ENCODE measurements at places on chromosomes 3 and 15.

DNA sequence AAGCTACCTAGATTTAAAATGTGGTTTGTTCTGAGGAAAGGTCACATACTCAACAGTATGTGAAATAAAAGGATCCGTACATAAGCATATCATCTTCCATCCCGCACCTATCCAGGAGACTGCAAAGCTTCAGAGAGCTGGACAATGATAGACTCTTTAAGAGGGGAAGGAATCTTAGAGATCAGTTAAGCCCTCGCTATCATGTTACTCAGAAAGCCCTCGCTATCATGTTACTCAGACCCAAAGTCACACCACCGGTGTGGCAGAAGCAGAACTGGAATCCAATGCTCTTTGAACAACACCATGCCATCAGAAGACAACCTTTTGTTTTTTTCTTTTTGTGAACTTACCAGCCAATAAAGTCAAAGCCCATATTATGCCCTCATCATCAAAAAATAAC lies 5.8 kb downstream of the ANO10 start:
- no peak for DNase-seq

DNA sequence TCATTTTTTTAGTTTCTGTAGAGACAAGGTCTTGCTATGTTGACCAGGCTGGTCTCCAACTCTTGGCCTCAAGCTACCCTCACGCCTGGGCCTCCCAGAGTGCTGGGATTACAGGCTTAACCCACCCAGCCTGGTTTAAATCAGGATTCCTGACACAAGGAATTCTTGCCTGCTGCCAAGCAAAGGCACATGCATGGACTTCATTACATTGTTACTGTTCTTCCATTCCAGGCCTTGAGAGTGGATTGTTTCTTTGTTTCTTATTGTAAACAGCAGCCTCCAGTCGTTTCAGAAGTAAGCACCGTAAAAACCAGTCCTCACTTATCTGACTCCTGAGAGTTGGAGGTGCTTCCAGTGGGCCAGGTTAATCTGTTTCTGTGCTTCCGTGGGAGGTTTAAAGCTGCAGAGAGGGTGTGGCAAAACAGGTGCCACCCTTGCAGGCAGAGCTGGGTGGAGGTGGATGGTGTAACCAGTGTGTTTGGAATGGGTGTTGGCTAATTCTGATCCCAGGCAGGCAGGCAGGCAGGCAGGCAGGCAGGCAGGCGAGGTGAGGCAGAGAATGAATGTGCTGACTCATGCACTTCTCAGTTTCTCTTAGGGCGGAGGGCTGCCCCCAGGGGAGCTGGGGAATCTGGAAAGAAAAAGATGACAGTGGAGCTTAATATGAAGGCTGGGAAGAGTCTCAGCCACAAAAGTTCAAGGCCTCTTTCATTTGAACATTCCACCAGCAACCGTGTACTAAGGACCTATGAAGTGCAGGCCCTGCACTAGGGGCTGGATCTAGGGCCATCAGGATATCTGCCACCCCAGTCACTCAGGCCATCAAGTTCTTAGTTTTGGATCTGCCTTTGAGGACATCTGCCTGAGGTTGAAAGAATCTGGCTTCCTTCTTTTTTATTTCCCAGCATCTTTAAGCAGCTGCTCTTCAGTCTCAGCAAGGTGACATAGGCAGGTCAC lies 37.0 kb upstream of the CDCP1 start:
- no peak for DNase-seq

DNA sequence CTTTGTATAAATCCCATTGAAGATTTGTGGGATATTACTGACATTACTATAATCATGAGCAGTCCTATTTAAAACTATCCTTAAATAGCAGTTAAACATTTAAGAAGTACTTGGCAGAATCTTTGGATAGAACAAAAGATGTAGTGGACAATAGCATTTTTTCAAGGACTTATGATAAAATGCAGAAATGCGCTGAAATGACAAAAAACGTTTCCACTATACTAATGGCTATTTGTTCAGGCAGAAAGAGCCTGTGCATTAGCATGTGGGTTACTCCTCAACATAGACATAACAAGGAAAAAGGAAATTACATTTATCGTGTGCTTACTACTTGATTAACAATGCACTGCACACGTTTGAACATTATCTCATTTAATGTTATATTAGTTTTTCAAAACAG lies 80.7 kb downstream of the GADL1 start:
- DNase-seq, result no peak

DNA sequence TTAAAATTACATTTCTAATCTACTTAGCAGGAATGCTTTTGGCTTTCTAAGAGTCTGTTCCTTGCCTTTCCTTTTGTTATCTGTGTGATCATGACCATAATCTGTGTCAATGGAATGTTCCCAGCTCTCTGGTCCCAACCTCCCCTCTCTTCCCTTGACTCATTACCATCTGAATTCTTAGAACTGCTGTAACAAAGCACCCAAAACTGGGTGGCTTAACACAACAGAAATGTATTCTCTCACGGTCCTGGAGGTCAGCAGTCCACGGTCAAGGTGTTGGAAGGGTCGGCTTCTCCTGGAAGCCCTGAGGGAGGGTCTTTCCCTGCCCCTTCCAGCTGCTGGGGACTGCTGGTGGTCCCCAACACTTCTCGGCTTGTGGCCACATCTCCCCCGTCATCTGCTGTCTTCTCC lies 81.1 kb downstream of the LRRK1 start:
- DNase-seq, result no peak

- DNase-seq, result peak; percentile 96
Measured at GRCh38 chr15:90412356-90413194, 24.5 kb downstream of the IQGAP1 start.

DNA sequence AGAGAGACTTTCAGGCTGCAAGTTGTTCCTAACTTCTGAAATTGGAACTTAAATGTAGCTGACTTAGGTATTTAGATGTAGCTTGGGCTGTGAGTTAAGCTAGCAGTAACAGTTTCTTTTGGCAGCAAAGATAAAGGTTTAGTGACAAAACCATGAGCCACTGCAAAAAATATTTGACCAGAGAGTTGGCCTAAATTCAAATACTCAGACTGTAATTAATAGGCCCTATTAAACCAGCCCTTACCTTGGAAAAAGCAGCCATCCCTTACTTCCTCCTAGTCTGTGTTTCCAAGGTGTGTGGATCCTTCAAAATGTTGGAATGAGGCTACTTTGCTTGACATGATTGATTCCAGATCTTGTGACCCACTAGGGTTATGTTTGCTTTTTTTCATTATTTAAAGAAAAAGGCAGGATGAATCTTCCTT lies 8.2 kb downstream of the TPM1 start:
- DNase-seq, result no peak

- no peak for DNase-seq
Measured at GRCh38 chr15:42996871-42997270, 76.3 kb upstream of the TTBK2 start.

DNA sequence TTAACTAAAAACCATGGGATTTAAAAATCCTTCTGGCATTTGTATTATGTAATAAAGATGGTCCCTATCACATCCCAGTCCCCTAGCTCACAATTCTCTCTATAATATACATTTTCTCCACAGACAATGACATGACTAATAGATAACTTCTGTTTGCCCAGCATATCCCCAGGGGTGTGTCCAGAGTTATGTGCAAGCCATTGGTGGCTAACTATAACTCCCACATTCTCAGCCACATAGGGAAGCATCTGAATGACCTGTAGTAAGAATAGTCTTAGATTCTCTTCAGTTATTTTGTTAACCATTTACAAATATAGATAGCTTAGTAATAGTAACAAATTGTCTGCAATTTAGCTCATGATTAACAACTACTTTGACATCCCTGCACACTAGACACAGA lies 52.2 kb upstream of the RBSN start:
- DNase-seq, result no peak

DNA sequence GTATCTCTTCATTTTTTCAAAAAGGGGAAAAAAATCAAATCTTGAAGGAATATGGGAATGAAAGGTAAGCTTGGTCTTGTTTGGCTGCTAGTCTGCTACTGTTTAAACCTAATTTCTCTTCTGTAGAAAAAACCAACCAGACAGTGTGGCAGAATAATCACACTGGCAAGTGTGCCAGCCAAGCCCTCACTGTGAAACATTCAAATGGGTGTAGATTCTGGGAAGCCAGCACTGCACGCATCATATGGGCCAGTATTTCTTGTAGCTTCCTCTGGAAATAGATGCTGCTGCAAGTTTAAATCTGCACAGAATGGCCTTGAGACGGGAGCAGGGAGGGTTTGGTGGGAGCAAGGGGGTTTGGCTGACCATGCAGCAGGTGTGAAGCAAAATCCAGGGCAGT lies 62.1 kb downstream of the POMGNT2 start:
- no peak for DNase-seq

DNA sequence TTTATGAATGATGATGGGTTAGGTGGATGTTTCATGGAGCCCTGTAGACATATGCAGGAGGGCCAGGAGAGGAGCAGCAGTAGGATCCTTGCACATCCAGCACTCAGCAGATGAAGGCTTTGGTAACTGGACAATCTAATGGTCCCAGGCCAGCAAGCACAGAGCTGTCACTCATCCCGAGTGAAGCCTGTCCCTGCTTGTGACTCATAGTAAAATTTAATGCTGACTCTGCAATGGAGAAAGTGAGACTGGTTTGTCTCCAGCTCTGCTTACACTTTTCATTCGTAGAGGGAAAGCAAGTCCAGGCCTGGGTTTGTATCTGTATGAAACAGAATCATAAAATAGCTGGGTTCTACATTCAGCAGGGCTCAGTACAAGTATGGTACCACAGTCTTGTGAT lies 131.7 kb downstream of the DTWD1 start:
- DNase-seq, result no peak

DNA sequence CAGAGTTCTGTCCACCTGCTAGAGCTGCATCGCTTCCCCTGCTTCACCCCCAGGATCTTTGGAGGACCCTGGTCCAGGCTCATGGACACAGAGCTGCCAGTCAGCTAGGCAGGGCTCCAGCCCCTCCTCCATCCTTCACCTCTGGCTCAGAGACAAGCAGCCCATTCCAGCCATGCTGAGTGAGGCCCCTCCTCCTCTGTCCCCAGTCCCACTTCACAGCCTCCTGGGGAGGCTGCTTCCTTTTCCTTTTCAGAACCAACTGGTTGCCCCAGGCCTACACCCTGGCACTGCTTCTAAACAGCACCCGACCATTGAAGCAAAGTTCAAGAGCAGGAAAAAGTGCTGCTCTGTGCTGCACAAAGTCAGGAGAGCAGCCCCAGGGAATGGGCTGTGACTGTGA lies 22.2 kb downstream of the IQSEC1 start:
- no peak for DNase-seq

- DNase-seq, result peak; percentile 10
Measured at GRCh38 chr3:120928991-120929390, 21.0 kb downstream of the STXBP5L start.

DNA sequence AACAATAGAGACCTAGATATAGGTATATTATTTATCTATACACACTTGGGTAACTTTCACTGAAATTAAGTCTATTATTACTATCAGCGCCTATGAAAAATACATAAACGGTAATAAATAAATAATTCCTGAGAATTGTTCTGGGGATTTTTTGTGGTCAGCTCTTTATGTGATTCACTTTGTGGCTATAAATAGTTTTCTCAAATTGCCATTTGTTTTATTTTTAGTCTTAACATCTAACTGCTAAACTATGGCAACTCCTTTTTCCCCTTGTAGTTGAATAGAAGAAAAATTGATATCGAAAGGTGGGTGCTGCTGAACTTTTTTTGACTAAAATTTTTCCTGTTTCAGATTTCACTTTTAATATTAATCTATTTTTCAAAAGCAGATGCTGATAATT lies 189.0 kb downstream of the VGLL3 start:
- no peak for DNase-seq

- no peak for DNase-seq
Measured at GRCh38 chr3:65728138-65728537, 310.6 kb downstream of the MAGI1 start.

GRCh38 chr3:174051191-174051590 lies 653.6 kb downstream of the NLGN1 start:
- DNase-seq, result no peak

DNA sequence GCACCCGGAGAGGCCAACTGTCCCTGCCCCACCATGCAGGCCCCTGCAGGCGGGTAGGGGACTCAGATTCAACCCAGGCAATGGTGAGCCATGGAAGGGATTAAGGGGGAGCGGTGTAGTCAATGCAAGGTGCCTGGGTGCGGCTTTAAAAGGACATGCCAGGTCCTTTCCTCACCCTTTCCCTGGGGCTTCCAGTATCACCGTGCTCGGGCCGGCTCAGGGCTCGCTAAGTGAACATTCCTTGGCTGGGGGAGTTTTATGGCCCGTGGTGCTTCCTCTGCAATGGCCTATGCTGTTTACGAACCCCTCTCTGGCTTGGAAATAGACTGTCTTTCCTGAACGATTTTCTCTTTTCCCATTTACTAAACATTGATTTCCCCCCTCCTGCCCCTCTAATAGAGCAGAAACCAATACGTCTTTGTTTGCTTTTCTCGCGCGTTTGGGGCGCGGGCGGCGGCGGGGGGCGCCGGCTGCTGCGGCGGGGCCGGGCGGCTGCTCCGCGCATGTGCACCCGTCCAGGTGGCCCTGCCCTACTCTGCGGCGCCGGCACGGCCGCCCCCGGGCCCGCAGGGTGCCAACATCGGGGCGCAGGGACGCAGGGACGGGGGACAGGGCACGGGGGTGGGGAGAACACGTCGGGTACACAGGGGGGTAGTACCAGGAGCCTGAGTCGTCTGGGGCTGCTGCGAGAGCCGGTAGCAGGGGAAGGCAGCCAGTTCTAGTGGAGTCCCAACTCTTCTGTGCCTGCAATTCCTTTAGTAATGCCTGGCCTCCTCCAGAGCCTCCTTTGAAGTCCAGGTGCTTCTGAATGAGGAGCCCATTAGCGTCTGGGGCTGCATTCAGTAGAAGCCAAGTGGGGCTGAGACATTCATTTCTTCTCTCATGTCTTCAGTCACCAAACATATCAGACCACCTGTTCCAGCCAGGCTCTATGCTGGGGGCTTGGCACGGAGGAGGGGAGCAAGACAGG lies 26.9 kb upstream of the CACNA2D2 start:
- DNase-seq, result no peak

- peak; percentile 31 for DNase-seq
Measured at GRCh38 chr15:85756411-85757072, 38.2 kb downstream of the KLHL25 start.

GRCh38 chr3:195524171-195524896 lies 18.8 kb downstream of the PPP1R2 start:
- peak; percentile 34 for DNase-seq

DNA sequence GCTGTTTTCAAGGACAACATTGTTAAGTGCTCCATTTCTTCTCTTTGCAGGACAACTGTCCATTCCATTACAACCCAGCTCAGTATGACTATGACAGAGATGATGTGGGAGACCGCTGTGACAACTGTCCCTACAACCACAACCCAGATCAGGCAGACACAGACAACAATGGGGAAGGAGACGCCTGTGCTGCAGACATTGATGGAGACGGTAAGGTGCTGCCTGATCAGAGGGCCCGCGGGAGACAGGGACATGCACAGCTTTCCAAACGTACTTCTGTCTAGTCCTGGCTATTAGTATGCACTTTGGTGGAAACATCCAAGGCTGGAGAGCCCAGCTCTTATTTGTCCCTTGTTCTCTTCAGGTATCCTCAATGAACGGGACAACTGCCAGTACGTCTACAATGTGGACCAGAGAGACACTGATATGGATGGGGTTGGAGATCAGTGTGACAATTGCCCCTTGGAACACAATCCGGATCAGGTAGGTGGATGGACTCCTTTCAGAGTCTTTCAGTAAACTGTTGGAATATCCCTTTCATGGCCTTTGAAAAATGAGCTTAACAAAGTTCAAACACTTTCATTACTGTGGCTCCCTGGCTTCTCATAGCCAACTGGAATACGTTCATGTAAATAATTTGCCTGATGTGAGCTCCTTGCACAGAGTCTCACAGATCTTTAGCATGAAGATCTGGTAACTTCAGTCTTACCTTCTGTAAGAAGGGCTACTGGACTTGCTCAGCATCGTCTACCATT lies 10.4 kb downstream of the THBS1 start:
- DNase-seq, result no peak

All from MV-4-11 (cell line).